ENCODE measurements at places on chromosomes 1 and 21.
A peak's percentile ranks its signal among the peaks of the same experiment; 100 is the strongest.

GRCh38 chr1:100009458-100009857 is 39.7 kb downstream of the SLC35A3 start:
- DNase-seq = no peak

DNA sequence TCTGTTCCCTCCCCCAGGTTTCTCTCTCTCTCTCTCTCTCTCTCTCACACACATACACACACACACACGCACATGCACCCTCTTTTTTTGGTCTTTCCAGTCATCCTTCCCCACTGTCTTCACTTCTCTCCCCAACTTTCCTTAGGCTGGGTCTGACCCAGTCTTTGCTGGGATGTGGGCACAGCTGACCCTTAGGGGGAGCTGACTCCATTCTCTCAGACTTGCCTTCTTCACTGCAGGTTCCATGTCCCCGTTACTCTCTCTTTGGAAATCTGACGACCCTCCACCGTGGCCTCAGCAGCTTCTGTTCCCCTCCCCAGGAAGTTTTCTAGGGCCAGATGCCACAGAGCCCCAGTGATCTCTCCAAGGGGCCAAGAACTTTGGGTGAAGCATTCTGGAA is 2.1 kb downstream of the DISP3 start:
- DNase-seq = no peak

GRCh38 chr1:177585302-177586220 is 384.3 kb downstream of the SEC16B start:
- no peak for DNase-seq

GRCh38 chr1:221067721-221068120 is 188.5 kb downstream of the HLX start:
- DNase-seq = no peak

DNA sequence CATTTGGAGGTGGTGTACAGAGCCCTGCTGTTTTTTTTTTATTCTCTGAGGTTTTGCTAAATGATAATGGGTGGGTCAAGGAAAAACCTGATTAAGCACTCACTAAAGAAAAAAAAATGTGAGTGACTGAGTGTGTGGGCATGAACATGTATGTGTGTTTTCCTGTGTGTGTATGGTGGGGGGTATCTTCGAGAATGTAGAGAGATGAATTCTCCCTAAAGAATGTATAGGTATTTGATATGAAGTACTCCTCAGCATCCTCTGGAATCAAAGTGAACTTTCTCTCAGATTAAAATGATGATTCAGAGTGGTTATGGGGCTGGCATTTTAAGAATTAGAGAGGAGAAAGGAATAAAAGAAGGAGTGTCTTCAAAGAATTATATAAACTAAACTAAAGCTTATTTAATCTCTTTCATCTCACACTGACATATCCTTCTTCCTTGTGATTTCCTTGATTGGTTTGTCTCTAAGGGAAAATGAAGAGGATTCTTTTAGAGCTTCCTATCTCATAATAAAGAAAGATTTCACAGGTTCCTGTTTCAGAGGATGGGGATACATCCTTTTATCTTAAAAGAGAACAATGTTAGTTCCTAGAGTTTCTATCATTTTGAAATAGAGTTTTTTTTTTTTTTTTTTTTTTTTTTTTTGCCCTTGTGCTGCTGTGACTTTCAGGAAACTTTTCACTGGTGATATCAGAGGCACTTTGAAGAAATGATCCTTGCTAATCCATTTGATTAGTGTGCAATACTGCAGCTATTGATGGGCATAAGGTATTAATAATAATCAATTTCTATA is 23.9 kb downstream of the S1PR1 start:
- no peak for DNase-seq

DNA sequence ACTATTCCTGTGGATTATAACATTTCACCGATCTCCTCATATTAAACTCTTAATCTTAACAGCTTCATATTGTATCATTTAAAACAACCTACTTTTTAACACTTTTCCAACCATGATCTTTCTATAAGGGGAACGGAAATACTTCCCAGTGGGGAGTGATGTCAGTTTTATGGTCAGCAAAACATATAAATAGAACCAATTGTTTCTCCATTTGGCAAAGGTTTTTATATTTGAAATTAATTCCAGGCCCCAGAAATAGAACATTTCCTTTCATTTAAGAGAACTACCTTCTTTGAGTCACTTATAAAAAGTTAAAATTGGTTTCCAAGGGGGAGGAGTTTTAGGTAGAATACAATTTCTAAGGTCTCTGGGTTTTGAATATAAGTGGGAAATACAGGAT is 189.6 kb downstream of the TGFBR3 start:
- DNase-seq = no peak

GRCh38 chr1:202160377-202160940 is at the start of gene PTPN7:
PTPN7 (minus strand) TSS chr1:202160602; CDS start chr1:202159402, 1,200 bp downstream.
- DNase-seq = peak; percentile 91

GRCh38 chr1:214957330-214958137 is 125.0 kb upstream of the KCNK2 start:
- no peak for DNase-seq

- no peak for DNase-seq
Observed at GRCh38 chr1:159663552-159663951, 50.8 kb downstream of the CRP start.

DNA sequence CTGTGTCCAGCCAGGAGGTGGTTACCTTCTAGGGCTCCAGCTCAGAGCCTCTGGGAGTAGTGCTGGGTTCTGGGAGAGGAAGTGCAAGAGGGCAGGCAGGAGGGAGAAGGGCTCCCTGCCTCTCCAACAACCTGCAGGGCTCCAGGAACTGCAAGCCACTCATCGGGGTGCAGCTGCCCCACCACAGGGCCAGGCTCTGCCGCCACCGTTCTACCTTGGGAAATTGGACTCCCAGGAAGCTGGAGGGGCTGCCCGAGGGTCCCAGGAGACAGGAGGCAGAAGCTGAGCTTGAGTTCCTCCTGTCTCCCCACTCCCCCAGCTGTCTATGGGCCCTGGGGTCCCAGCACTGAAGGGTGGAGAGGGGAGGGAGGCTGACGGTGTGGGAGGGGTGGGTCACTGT is 7.4 kb upstream of the PRDM16 start:
- no peak for DNase-seq

DNA sequence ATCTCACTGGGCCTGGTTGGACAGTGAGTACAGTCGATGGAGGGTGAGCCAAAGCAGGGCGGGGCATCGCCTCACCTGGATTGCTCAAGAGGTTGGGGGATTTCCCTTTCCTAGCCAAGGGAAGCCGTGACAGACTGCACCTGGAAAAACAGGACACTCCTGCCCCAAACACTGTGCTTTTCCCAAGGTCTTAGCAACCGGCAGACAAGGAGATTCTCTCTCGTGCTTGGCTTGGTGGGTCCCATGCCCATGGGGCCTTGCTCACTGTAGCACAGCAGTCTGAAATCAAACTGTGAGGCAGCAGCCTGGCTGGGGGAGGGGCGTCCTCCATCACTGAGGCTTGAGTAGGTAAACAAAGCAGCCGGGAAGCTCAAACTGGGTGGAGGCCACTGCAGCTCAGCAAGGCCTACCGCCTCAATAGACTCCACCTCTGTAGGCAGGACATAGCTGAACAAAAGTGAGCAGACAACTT is 11.3 kb downstream of the C1orf105 start:
- no peak for DNase-seq

GRCh38 chr1:78560811-78561210 is 59.4 kb upstream of the IFI44L start:
- no peak for DNase-seq

GRCh38 chr1:172929006-172929405 is 121.7 kb downstream of the TNFSF18 start:
- DNase-seq = no peak

DNA sequence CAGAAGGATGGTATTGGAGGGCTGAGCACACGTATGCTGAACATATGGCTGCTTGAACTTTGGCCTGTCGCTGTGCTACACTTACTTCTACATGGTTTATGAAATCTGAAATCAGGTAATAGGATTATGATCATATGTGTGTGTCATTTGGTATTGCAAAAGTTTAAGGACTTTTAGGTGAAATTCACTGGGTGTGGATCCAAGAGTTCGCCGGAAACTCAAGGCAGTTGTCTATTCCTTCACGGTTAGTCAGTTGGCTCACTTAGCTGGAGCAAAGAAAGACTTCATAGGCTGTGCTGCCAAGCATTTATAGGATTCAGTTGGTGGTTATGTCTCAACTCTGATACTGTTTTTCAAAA is 927 bp downstream of the UAP1 start:
- DNase-seq = no peak

GRCh38 chr1:203177036-203177405 is 1.4 kb upstream of the MYBPH start:
- no peak for DNase-seq

DNA sequence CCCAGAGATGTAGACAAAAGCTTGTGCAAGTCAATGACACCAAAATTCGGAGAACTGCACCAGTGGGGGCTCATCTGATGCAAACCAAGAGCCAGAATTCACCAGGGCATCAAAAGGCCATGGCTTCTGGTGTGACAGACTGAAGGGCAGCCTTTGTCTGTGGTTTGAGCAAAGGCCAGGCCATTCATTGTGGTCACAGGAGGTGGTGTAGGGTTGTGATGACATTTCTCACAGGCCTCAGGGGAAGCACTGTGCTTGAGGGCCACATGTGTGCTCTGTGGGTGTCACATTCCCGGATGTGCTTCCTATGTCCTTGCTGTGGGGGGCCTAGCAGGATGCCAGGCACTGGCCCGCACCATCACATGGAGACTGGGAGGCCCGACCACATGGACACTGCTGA is 22.5 kb upstream of the KCNE1 start:
- no peak for DNase-seq

DNA sequence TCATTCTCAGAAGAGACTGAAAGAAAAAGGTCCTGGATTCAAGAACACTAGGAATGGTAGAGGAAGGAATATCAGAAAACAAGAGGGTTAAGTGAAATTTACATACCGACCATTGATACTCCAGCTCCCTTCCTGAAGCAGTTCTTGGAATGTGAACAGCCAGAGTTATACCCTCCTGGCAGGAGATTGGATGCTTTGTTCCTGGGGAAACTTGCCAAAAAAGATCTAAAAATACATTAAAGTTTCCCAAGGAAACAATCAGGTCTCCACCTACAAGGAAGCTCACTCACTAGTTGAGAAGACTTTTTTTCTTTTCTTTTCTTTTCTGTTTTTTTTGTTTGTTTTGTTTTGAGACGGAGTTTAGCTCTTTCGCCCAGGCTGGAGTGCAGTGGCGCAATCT is 91.1 kb downstream of the HLX start:
- DNase-seq = no peak

DNA sequence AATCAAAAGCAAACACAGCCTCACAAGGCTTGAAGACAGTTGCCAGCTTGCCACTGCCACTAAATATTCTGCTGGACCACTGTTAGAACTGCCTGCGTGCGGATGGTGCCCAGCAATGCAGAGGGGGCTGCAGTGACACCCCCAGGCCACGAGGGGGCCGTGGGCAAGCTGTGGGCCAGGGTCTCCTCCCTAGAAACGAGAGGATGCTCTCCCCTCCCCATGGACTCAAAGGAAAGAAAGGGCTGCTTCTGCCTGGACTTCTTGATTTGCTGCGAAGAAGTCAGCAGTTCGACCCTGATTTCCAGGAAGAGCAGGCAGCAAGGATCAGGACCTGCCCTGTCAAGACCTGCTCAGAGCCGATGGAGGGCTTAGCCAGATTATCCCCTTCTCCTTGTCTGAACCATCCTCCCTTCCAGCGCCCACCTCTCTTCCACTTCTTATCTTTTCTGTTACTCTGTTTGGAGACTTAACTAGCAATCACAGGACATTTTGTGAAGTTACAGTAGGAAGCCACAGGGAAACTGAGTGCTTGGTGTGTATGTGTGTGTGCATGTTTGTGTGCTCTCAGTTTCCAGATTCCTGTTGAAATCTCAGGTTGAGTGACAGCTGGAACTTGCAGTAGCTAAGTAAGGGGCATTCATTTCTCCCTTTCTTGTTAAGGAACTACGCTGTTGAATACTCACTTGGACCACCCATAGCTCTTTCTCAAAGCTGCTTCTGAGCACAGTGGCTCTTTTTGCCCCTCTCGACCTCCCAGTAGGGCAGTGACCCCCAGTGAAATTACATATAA is 2.7 kb downstream of the MAN1C1 start:
- no peak for DNase-seq

DNA sequence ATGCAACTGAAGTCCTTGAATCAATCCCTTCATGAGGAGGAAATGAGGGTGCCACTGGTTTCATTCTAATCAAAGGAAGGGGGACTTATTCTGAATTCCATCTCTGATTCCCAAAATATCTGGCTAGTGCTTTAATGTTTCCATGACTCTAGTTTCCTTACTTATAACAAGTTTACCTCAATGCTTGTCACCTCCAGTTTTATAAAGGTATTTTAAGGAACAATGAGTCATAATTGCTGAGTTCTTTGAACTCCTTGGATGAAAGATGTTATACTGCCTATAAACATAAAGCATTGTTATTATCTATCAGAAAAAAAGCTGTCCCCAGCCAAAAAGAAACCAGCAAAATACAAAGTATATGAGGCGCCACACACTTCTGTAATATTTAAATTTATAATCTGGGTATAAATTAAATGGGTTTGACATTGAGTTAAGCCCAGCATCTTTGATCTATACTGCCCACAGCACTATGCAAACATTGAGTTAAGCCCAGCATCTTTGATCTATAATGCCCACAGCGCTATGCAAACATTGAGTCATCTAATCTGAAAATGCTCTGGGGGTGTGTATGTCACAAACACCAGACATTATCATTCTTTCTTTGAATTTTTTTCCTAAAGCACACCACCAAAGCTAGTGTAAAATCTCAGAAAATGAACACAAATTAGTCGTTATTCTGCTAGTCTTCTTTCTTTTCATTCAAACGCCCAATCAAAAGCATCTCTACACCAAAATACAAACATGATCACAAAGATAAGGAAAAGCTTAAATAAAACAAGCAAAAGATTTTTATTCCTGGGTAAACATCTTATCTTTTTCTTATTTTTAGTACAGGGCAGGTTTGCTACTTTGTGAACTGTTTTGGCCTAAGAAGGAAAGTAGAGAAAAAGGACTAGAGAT is 11.5 kb upstream of the CXADR start:
- no peak for DNase-seq

GRCh38 chr1:180811886-180812285 is 100.8 kb upstream of the KIAA1614 start:
- no peak for DNase-seq

DNA sequence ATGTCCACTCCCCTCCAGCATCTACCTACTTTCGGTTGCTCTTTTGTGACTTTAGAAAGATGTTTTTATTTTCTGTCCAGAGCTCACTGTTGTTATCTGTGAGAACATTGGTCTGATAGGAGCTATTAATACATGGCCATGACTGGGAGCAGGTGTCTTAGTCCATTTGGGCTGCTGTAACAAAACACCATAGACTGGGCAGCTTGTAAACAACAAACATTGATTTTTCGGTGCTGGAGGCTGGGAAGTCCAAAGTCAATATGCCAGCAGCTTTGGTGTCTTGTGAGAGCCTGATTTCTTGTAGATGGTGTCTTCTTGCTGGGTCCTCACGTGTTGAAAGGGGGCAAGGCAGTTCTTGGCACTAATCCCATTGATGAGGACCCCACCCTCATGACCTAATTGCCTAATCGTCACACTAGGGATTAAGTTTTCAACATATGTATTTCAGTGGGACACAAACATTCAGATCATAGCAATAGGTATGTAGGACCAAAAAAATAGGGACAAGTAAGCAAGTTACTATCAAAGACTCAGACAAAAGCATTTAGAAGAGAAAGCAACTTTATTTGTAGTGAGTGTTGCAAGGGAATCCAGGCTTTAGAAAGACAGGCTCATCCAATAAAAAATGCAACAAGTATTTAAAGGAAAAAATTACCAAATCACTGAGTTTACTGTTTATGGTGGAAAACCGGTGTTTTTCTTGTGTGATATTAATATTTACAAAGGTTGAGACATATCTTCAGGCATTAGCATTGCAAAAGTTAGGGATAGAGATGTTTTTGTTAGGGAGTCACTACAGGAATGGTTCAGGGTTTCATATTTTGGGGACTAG is 55.2 kb upstream of the WDR26 start:
- no peak for DNase-seq
